ENCODE measurements at places on chromosomes 7 and 10.
A peak's percentile ranks its signal among the peaks of the same experiment; 100 is the strongest.

DNA sequence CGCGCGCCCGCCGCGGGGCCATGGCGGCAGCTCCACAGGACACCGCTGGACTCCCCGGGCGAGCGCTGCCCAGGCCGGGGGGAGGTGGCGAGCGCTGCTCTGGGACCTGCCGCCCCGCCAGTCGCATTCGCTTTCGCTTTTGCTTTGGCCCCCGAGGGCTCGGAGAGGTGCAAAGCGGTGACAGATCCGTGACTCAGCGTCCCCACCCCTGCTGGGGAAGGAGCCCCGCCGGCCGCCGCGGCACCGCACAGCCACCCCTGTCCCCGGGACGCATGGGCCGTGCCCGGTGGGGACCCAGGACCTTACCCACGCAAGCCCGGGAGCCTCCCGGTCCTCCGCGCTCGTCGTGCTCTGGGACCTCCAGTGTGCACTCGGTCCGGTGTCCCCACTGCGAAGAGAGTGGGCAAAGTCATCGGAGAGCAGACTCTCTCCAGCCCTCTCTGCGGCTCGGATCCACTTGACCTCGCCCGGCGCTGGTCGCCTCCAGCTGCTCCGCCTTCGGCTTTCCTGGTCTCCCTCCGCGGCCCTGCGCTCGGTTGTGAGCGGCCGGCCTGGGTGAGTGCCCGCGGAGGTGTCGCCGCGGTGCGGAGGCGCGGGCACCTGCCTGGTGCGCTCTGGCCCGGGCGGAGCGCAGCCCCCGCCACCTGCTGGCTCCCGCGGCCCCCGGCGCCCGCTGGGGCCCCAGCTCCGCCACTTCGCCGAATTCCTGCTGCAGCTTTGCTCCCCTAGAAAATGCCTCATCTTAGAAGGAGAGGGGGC lies at the start of gene IL15RA:
TSS of gene IL15RA (minus strand) at position 73 of the 759 bp plus-strand sequence. CDS start at position 22, 51 bp downstream.
- peak; percentile 91 for DNase-seq

DNA sequence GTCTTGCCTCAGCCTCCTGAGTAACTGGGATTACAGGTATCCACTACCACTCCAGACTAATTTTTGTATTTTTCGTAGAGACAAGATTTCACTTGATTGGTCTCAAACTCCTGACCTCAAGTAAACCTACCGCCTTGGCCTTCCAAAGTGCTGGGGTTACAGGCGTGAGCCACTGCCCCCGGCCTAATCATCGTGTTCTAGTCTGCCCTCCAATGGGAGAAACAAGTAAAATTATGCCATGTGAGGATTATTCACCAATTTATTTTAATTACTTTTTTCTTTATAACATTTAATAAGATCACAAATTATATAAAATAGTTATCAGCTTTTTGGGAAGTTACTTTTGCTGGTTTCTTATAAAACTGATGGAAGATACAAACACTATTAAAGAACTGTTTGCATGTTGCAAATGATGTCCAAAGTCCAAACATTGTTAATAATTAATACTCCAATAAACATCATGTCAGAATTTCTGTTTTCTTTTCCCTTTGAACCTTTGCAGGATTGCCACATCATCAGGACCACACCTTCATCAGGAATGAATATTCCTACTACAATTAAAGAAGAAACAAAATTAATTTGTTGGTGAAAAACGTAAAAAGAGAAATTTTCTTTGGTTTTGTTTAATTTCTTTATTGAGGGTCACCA lies 786 bp upstream of the AKR1C4 start:
- no peak for DNase-seq

DNA sequence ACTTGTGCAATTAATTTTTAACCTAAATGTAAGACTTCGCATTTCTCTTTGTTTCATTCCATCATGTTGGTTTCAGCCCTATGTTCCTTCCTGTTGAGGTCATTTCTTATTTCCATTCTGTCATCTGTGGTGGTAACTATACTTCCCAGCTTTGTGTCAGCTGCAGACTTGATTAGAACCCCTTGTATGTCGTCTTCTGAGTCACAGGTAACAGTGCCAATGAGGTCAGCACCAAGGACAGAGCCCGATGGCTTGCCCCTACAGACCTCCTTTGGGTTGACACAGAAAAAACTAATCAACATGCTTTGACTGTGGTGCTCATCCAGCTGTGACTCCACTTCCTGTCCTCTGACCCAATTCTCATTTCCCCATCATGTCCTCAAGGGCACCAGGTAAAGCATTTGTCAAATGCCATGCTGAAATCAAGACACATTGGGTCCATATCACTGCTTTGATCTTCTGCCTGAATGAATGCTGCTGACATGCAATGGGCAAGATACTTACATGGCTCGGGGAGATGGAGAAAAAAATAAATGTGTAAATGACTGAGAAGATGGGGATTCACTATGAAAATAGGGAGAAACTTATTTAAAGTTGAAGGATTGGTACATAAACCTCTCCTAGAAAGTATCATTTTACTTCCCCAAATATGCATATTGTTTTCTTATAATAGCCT lies 25.6 kb upstream of the CRTAC1 start:
- DNase-seq = peak; percentile 28

GRCh38 chr10:16909961-16910792 lies 93.0 kb upstream of the RSU1 start:
- no peak for DNase-seq

- peak; percentile 9 for DNase-seq
Observed at GRCh38 chr7:106767498-106768323, 97.4 kb upstream of the PIK3CG start.

DNA sequence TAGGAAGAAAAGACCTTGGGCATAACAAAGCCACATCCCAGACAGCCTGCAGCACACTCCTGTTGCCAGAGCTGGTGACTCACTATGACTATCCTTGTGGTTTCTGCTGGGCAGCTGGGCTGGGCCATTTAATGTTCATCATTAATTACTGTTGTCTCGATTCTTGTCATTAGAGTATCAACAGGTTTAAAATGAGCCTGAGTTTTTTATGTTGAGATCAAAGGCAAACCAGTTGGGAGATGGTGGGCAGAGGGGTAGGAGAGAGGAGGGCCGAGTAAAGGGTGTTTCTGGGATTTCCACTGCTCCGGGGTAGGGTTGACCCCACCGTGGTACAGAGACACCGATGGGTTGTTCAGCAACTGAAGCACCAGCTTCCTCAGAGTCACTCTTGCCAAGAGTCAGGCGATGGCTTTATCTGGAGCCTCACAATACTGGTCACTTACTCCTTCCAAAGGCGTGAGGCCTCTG lies 128.7 kb upstream of the LYZL1 start:
- no peak for DNase-seq

DNA sequence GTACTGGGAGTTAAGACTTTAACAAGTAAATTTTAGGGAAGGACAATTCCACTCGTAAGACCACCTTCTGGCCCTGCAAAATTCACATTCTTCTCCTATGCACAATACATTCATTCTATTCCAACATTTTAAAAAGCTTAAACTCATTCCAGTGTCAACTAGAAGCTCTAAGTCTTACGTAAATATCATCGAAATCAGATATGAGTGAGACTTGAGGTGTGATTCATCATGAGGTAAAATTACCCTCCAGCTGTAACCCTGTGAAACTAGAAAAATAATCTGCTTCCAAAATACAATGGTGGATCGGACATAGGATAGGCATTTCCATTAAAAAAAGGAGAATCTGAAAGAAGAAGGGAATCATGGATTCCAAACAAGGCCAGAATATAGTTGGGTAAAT lies 370.3 kb downstream of the CDC14C start:
- no peak for DNase-seq

- no peak for DNase-seq
Observed at GRCh38 chr10:119371704-119372663, 164.6 kb downstream of the GRK5 start.

DNA sequence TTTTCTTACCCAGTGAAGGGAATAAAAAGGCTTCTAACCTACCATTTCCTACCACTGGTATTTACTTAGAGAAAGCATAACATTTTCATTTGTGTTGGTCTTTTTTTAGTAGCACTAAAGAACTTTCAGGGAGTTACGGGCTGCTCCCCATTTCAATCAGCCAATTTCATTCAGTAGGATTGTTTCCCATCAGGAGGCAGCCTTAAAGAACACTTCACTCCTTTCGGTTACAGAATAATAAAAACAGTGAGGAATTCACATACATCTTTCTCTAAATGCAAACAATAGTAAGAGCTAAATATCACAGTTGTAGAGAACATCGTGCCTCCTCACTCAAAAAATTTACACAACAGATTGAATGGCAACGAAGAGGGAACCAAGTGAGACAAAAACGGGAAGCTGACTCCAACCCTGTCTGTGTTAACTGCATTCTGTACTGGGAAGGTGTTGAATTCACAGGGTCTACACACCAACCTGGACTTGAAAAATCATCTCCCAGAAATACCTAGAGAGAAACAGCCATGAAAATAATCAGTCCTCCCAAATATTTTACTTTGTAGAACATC lies 55.5 kb upstream of the ABLIM1 start:
- DNase-seq = no peak

GRCh38 chr10:114380060-114380459 lies 24.2 kb downstream of the AFAP1L2 start:
- DNase-seq = no peak

GRCh38 chr10:91198781-91199180 lies 21.7 kb upstream of the PCGF5 start:
- peak; percentile 51 for DNase-seq

DNA sequence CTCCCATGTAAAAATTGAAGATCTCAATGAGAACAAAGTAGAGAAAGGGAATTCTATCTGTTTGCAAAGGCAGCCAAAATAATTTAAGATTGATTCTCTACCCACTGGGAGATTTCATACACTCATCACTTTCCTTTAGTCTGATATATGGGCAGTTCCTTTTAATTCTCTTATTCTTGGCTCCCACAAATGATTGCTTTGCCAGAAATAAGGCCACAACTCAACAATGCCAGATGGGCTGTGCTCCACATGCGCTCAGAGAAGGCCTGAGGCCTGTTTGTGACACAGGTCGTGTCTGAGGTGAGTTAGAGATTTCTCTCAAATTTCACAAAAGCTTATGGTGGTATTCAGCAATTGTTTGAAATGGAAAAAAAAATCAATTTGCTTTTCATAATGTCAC lies 501.9 kb upstream of the SEMA3D start:
- no peak for DNase-seq

DNA sequence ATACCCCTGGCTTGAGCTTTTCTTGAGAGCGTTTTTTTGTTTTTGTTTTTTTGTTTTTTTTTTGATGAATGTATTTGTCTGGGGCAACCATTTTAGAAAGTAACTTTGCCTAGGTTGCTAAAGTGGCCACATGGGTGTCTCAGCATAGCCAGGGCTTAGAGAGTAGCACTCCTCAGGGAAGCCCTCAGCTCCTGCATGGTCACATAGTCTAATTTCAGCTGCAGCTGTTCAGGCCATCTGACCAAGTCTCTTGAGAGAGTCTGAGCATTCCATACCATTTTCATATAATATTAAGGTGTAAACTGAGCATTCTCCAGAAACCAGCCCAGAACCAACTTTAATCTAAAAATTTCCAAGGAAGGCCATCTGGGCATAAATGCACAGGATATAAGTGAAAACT lies 186.4 kb downstream of the NPSR1 start:
- no peak for DNase-seq

GRCh38 chr7:90661290-90662151 lies 65.4 kb downstream of the CDK14 start:
- DNase-seq = no peak

DNA sequence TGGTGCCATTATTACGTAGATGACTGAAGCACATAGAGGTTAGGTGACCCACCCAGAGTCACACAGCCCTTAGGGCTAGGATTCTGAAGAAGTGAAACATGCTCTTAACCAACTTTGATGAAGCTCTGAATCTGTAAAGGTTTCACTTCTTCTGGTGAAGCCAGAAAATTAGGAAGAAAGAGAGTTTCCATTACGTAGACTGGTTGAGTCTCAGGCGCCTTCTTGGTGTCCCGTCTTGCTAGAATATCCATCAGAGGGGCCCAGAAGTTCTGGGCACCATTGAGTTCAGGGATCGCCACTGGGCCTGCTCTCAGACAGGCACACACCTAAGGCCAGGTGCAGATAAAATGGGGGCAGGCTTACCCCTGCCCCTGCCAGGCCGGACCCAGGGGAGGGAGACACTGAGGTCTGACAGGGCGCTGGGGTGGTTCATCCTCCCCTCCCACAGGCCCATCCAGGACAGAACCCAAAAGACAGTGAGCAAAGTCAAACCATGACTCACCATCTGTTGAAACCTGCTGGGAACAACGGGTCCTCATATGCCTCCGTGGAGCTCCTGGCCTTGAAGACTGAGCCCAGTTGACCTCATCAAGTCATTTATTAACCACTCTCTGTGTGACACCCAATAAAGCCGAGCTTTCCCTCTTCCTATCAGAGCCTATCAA lies 33.2 kb downstream of the DRGX start:
- DNase-seq = no peak

DNA sequence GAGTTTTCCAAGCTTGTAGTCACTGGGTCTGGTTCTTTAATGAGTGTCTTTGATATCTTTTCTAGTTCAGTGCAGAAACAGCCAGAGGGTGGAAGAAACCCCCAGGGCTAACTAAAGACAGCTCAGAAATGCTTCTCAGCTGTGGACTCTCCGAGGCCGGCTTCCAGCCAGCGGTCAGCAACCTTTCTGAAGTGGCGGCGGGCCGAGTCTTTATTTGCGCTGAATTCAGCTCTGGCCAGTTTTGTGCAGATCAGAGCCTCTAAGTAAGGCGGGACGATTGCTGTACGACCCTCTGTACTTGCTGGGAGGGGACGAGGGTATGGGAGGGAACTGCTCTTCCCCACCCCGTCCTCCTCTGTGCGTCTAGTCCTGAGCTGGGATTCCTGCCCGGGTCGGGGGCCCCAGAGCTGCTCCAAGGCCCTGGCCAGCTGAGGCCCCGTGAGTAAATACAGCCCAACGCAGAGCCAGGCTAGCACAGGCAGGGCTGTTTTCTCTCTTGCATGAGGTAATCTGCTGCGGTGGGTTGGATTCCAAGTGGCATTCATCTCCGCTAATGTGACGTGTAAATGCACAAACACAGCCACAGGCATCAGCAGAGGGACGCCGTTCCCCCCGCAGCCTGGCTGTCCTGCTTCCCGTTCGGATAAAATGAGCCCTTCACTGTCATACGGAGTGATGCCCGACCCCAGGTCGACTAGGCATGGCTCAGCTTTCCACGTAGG lies 159.8 kb downstream of the PIP4K2A start:
- DNase-seq = no peak

DNA sequence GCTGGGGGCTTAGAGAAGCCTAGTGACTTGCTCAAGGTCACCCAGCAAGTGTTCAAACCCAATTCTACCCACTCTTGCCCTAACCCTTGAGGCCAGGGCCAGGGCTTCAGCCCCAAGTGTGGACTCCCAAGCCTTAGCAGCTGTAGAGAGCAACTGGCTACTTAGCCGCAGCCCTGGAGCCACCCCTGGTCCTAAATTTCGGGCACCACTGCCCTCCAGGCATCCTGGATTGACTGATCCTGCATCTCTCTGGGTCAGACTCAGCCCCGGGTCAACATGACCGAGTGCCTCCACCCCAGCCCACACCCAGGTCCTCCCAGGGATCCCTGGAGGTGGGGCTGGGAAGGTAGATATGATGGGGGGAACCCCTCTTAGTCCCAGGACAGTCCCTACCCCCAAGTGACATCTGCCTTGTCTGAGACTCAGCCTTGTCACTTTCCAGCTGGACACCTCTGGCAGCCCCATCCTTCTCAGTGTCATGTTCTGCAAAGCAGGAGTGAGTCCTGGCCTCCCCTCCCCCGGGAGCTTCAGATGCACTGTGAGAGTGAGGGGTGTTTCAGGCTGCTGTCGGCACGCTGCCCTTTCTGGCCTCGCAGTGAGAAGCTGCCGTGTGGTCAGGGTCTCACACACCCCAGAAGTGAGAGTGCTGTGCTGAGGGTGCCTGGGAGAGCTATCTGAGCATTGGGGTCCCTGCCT lies 89.8 kb downstream of the ZMIZ1 start:
- no peak for DNase-seq
